Activated naive CD8-positive, alpha-beta T cell treated with anti-CD3 and anti-CD28 coated beads for 36 hours (primary cell): ENCODE measurements at places on chromosomes 6 and 20. TPM values are rescaled to one million over a fixed set of nuclear protein-coding genes. Genes with fewer than 3 reads are reported as not detected.
A peak's percentile ranks its signal among the peaks of the same experiment; 100 is the strongest.

MKKS gene
- 7.1 TPM for total RNA-seq

- no peak overlapping the region for H3K27ac ChIP-seq
- H3K27me3 ChIP-seq = peaks cover 28% of the 10 kb centered on the region
- no peaks in the 10 kb centered on the region for H3K36me3 ChIP-seq
- no peak overlapping the region for H3K4me3 ChIP-seq
- DNase-seq = no peak
Measured at GRCh38 chr6:137093183-137094069, 48.7 kb upstream of the IL20RA start.

DNA sequence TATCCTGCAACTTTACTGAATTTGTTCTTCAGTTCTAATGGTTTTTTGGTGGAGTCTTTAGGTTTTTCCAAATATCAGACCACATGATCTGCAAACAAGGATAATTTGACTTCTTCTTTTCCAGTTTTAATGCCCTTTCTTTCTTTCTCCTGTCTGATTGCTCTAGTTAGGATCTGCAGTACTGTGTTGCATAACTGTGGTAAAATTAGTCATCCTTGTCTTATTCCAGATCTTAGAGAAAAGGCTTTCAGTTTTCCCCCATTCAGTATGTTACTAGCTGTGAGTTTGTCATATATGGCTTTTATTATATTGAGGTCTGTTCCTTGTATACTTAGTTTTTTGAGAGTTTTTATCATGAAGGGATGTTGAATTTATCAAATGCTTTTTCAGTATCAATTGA is 4.3 kb downstream of the MICA start:
- peaks cover 45% of the 10 kb centered on the region for H3K4me1 ChIP-seq
- no peak for DNase-seq
- peaks cover 9% of the 10 kb centered on the region for H3K36me3 ChIP-seq
- no peaks in the 10 kb centered on the region for H3K27me3 ChIP-seq
- H3K4me3 ChIP-seq = no peak overlapping the region

PPP1R3G gene
- 0.06 TPM for total RNA-seq

DNA sequence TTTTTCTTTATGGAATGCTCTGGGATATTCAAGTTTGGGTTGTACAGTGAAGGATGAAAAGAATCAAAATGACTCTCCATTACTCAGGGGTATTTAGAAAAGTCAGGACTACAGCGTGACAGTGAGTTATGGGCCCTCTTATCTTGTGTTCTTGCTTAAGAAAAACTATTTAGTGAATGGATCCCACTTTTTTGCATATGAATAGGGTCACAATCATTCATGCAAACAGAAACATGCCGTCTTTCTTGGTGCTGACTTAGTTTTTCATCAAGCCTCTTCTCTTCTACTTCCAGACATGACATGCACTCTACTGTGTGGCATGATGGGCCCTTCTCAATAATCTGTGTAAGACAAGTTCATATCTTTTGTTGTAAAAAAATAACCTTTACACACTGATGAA is 488.4 kb upstream of the MMS22L start:
- no peak overlapping the region for H3K4me3 ChIP-seq
- no peaks in the 10 kb centered on the region for H3K27me3 ChIP-seq

- H3K27ac ChIP-seq = no peak overlapping the region
- peaks cover 19% of the 10 kb centered on the region for H3K27me3 ChIP-seq
- H3K36me3 ChIP-seq = no peaks in the 10 kb centered on the region
Measured at GRCh38 chr6:160973311-160974250, 18.0 kb upstream of the MAP3K4 start.

SMPDL3A gene
- not detected for total RNA-seq

DNA sequence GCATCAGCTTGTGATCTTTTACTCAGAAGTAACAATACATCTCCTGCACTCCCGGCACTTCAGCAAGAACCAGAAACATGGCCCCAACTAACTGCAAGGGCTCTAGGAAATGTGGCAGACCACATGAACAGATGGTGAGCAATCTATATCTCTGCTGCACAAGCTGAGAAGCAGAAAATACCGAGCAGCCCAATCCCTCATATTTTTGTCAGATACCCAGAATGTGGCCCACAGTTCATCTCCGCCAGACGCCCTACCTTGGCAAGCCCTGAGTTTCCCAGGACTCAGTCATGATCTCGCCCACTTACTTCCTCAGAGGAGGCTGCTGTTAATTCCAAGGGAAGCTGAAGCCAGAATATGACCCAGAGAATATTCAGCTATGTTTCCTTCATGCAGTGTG is 63.1 kb upstream of the PHACTR1 start:
- DNase-seq = no peak
- no peak overlapping the region for H3K27ac ChIP-seq
- H3K4me3 ChIP-seq = no peak overlapping the region
- no peaks in the 10 kb centered on the region for H3K36me3 ChIP-seq
- no peaks in the 10 kb centered on the region for H3K27me3 ChIP-seq

- H3K36me3 ChIP-seq = peaks cover 17% of the 10 kb centered on the region
- peaks cover 34% of the 10 kb centered on the region for H3K4me1 ChIP-seq
- peak; percentile 65 for DNase-seq
- no peaks in the 10 kb centered on the region for H3K27me3 ChIP-seq
Measured at GRCh38 chr6:43628393-43629103, 516 bp downstream of the GTPBP2 start.

- no peak overlapping the region for H3K27ac ChIP-seq
- no peak overlapping the region for H3K4me3 ChIP-seq
- no peaks in the 10 kb centered on the region for H3K27me3 ChIP-seq
- H3K4me1 ChIP-seq = no peaks in the 10 kb centered on the region
Measured at GRCh38 chr6:1832844-1833787, 223.4 kb downstream of the FOXC1 start.

DNA sequence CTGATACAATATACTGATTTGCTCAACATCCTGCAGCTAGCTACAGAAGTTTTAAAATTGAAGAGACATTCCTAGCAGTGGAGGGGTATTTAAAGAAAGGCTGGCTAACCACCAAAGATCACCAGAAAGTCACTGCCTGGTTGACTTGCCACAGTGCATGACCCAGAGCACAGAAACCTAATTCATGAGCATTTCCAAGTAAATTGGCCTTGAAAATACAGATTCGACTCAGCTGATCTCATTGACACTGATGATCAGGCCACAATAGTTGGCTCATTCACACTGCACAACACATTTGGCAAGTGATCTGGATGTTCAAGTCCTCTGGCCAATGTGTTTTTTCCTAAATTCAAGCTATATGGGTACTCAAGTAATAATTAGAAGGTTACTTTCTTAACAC is 13.3 kb upstream of the TDRD6 start:
- no peaks in the 10 kb centered on the region for H3K27me3 ChIP-seq
- no peak overlapping the region for H3K27ac ChIP-seq
- DNase-seq = no peak
- no peak overlapping the region for H3K4me3 ChIP-seq

DNA sequence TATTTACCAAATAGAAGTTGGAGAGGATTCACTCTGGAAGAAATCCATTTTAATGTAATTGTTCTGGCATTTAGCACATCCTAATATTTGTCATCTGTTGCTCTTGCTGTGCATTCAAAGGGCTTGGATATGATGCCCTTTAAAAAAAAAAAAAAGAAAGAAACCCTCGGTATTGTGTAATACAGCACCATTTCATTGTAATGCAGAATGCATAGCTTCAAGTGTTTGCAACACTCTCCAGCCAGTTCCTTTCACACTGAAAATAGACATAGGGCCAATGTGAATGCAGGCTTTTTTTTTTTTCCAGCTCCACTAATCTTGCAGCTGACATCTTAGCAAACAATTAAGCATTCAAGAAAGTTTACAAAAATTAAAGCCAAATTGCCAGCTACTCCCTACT is 197.4 kb upstream of the POU3F2 start:
- H3K4me1 ChIP-seq = peaks cover 2% of the 10 kb centered on the region
- no peaks in the 10 kb centered on the region for H3K36me3 ChIP-seq
- no peak overlapping the region for H3K4me3 ChIP-seq
- H3K27me3 ChIP-seq = no peaks in the 10 kb centered on the region
- no peak for DNase-seq

UBE2C gene
- total RNA-seq = 188 TPM

- no peaks in the 10 kb centered on the region for H3K27me3 ChIP-seq
- no peaks in the 10 kb centered on the region for H3K4me1 ChIP-seq
- H3K27ac ChIP-seq = no peak overlapping the region
- H3K36me3 ChIP-seq = no peaks in the 10 kb centered on the region
Measured at GRCh38 chr20:13898012-13898612, 92.3 kb downstream of the SEL1L2 start.

- no peak for DNase-seq
- H3K4me1 ChIP-seq = peaks cover 64% of the 10 kb centered on the region
- H3K4me3 ChIP-seq = no peak overlapping the region
- H3K36me3 ChIP-seq = peaks cover 74% of the 10 kb centered on the region
- H3K27ac ChIP-seq = peak overlapping the region; percentile 75
Measured at GRCh38 chr6:89932245-89932802, 38.1 kb downstream of the GJA10 start.

GRCh38 chr6:4676016-4676415 is 100.2 kb upstream of the CDYL start:
- peaks cover 3% of the 10 kb centered on the region for H3K4me1 ChIP-seq
- H3K36me3 ChIP-seq = no peaks in the 10 kb centered on the region
- no peak overlapping the region for H3K27ac ChIP-seq
- DNase-seq = no peak
- H3K27me3 ChIP-seq = peaks cover 11% of the 10 kb centered on the region

POFUT1 gene
- total RNA-seq = 65.7 TPM

- peaks cover 6% of the 10 kb centered on the region for H3K27me3 ChIP-seq
- H3K36me3 ChIP-seq = peaks cover 4% of the 10 kb centered on the region
- no peak overlapping the region for H3K4me3 ChIP-seq
- DNase-seq = no peak
Measured at GRCh38 chr6:26273673-26274588, 91.1 kb upstream of the BTN3A2 start.

GRCh38 chr6:68777956-68778355 is 142.9 kb downstream of the ADGRB3 start:
- H3K4me3 ChIP-seq = no peak overlapping the region
- no peak for DNase-seq
- H3K27me3 ChIP-seq = peaks cover 3% of the 10 kb centered on the region

DNA sequence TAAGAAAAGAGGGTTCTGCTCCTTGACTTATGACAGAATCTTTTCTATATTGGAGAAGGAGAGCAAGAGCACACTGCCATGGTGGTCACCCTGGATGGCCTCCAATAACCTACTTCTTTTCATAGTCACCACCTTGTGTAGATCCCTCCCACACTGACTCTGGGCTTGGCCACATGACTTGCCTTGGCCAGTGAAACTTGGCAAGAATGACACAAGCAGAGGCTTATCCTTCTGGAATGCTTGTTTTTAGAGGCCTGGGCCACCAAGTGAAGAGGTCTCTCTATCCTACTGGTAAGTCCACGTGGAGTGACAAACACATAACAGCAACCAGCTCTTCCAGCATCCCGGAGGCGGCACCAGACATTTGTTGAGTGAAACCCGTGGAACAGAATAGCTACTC is 349.4 kb upstream of the JARID2 start:
- H3K36me3 ChIP-seq = peaks cover 1% of the 10 kb centered on the region
- H3K27ac ChIP-seq = no peak overlapping the region
- peaks cover 5% of the 10 kb centered on the region for H3K4me1 ChIP-seq
- H3K4me3 ChIP-seq = no peak overlapping the region
- no peak for DNase-seq

TCF15 gene
- 0.14 TPM for total RNA-seq

DNA sequence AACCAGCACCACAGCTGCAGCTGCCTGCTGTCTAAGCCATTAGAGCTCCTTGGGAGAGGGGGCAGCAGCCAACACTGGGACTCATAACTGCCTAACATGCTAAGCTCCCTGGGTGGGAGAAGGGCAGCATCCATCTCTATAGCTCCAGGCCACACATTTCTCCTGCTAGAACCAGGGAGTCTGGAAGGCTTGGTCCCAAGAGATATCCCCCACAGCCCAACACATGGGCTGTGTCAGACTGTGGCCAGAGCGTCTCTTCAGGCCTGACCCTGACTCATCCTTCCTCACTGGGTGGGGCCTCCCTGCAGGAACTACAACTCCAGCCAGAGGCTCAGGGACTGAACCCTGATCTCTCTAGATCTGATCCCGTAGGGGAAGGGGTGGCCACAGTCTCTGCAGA is 411.1 kb downstream of the HDGFL1 start:
- H3K4me3 ChIP-seq = no peak overlapping the region
- DNase-seq = no peak
- no peaks in the 10 kb centered on the region for H3K27me3 ChIP-seq
- H3K27ac ChIP-seq = no peak overlapping the region

DNA sequence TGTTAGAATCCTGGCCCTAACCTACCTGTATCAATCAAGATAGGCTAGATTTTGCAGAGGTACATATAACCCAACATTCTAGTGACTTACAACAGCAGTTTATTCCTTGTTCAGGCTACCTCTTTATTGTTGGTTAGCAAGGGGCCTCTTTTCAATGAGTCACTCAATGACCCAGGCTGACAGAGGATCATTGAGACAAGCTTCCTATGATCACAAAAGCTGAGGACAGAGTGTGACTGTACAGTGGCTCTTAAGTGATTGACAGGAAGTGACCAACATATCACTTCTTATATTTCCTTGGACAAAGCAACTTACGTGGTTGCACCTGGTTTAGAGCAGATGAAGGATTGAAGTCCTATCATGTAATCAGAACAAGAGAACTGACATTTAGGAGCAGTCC is 740.9 kb downstream of the FRK start:
- no peak overlapping the region for H3K27ac ChIP-seq
- no peaks in the 10 kb centered on the region for H3K4me1 ChIP-seq
- no peaks in the 10 kb centered on the region for H3K36me3 ChIP-seq
- no peak for DNase-seq
- no peak overlapping the region for H3K4me3 ChIP-seq

RHAG gene
- total RNA-seq = not detected

GRCh38 chr6:27871924-27872638 is 40.1 kb downstream of the OR2B2 start:
- H3K4me3 ChIP-seq = peak overlapping the region; percentile 83
- peaks cover 43% of the 10 kb centered on the region for H3K4me1 ChIP-seq
- H3K36me3 ChIP-seq = peaks cover 7% of the 10 kb centered on the region
